Esophagus squamous epithelium (tissue), 5 donors: ENCODE measurements at places on chromosomes 7 and 10.

GRCh38 chr7:130841416-130841815 lies 107.4 kb upstream of the KLF14 start:
- no peak for DNase-seq

DNA sequence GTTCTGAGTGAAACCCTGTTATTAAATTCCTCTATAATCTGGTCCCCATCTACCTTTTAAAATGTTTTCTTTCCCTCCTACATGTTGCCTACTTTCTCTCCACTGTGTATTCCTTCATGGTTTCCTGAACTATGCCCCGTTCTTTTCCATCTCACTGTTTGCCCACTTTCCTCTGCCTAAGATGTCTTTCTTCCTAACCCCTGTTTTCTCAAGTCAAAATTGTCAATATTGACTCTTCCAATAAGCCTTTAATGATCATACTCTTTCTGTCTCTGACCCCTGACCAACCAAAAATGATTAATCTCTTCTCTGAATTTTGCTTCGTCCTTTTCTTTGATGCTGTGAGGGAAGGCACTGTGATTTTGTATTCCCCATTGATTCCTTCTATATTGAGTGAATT lies 30.6 kb upstream of the OIT3 start:
- DNase-seq: no peak

DNA sequence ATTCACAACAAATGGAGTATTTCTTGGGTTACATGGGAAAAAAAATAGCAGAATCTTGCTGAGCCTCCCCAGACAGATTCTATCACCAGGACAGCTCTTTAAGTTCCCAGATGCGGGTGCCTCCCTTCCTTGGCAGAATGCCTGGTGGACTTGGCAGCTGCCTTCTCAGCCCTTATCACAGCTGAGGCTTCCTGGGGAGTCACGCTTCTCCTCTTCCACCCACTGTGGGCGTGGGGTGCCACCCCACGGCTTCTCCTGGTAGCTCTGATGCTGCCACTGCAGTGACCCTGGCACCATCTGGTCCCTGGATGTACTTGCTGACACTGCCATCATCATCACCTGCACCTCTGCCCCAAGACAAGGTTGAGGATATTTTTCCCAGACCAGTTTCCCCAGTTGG lies 16.2 kb upstream of the NME8 start:
- no peak for DNase-seq

GRCh38 chr7:99497766-99498545 lies 2.1 kb downstream of the ZNF394 start:
- no peak for DNase-seq

- no peak for DNase-seq
Observed at GRCh38 chr7:95682913-95683312, 86.6 kb upstream of the PDK4 start.

DNA sequence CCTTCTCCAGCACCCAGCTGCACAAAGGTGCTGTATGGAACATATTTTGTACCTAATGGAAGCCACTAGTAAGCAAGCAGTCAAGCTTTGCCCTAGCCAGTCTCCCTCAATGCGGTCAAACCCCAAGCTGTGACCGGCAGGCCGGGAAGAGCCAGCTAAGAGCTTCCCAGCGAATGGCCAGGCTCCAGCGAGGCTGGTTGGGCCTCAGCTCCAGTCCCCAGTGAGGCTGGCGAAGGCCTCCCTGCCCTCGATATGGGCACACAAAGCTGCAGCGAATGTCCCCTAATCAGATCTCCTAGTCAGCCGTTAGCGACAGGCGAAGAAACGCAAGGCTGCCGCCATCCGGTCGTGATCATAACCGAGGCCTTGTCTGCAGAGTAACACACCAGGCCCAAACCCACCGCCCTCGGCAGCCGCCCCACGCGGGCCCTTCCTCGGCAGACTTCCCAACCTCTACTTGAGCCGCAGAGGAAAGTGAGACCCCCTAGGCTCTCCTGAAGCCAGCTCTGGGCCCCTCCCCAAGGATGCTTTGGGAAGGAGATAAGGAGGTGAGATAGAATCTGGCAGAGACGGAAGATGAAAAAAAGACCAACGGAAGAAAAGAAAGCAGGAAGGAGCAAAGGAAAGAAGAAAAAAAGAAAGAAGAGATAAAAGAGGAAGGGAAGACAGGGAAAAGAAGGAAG lies 3.1 kb upstream of the HOXA9 start:
- DNase-seq: no peak

DNA sequence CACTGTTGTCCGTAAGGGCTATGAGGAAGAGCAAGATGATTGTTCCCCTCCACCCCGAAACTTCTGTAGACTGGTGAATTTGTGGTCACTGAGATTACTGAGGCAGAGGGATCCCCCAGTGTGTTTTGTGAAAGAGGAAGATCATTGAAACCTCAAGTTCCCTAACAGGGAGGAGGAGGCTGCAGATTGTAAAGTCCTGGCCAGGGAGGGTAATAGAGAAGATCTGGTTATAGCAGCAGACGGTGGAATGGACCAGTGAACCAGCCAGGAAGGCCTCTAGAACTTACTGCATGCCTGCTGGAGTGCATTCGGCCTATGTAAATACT lies 31.1 kb downstream of the LMTK2 start:
- DNase-seq: no peak

GRCh38 chr10:127200646-127201045 lies 4.3 kb upstream of the INSYN2A start:
- no peak for DNase-seq

DNA sequence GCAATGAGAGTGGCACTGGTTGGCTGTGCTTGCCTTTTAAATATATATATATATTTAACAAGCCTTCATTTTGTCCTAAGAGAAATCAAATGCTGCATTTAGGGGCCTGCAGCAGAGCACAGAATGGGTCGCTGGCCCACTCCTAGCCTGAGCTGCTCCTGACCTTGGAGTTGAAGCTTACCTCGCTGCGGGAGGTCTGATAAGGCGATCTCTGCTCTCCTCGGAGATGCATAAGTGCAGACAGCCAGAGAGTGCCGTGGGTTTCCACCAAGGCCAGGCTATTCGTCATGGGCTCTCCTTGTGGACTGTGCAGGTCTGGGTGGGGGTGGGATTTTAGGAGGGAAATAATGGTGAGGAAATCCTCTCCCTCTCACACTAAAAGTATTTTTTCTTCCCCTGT lies 99.5 kb upstream of the IKZF1 start:
- no peak for DNase-seq

GRCh38 chr10:33142295-33142694 lies 184.3 kb upstream of the ITGB1 start:
- no peak for DNase-seq

GRCh38 chr10:129099992-129100391 lies 367.0 kb upstream of the MGMT start:
- no peak for DNase-seq

DNA sequence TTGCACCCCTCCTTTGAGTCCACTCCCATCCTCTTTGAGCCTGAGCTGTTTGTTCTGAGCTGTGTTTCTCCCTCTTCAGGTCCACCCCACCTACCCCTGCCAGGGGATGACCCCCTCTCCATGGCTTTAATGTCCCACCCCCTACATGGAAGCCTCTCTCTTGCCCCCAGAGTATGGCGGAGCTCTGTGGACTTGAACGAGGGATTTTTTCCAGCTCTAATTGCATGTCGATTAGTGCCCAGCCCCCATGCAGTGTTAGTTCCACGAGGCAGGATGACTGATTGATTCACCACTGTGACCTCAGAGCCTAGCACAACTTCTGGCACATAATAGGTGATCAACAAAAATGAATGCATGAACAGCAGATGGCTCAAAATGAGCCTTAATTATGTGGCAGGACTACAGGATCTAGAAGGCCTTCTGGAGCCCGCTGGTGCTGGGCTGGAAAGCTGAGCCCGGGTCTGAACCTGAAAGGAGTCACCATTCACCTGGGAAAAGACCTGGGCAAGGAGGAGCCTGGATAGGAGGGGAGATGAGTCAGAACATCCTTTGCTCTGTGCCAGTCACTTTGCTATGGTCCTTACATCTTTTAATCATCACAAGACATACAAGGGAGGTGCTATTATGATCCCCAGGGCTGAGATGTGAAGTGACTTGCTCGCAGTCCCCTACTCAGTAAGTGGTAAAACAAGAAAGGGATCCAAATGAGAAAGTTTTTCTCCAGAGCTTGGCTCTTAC lies 17.1 kb upstream of the SLC18A2 start:
- DNase-seq: no peak

GRCh38 chr7:625376-625971 lies 101.0 kb upstream of the DNAAF5 start:
- DNase-seq: no peak

DNA sequence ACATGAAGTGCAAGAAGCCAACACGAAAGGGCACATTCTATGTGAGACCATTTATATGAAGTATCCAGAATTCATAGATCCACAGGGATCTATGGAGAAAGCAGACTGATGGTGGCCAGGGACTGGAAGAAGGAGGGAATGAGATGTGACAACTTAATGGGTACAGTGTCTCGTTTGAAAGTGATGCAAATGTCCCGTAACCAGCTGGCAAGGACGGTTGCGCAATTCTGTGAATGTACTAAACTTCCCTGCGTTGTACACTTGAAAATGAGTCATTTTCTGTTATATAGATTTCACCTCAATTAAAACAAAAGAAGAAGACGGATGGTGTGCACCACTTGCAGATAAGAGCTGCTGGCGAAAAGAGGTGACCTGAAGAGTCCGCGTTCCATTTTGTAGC lies 861.1 kb downstream of the TYW1 start:
- DNase-seq: no peak

- no peak for DNase-seq
Observed at GRCh38 chr10:3848005-3848774, 63.2 kb upstream of the KLF6 start.

DNA sequence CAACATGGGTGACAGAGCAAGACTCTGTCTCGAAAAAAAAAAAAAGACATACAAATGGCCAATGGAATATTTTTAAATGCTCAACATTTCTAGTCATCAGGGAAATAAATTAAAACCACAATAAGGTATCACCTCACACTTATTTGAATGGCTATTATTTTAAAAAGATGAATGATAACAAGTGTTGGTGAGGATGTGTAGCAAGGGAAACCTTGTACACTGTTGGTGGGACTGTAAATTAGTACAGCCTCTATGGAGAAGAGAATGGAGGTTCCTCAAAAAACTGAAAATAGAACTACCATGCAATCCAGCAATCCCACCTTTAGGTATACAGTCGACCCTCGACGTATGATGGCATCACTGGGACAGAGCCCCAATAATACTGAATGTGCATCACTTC lies 65.4 kb upstream of the DIP2C start:
- DNase-seq: no peak

DNA sequence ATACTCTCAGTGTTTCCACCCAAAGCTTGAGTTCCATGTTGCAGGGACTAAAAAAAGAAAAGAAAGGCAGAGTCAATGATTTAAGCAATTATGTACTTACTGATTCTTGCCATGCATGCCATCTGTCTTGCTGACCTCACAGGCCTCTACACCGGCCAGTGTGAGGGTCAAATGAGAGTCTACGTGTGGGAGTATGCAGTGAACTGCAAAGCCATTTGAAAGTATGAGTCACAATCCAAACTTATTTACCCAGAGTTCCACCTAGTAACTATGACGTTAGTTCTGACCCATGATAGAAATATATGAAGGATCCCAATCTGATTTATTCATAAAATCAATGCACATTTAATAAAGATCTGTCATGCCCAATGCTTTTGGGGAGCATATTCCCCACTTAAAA lies 26.5 kb downstream of the PDE1C start:
- no peak for DNase-seq

DNA sequence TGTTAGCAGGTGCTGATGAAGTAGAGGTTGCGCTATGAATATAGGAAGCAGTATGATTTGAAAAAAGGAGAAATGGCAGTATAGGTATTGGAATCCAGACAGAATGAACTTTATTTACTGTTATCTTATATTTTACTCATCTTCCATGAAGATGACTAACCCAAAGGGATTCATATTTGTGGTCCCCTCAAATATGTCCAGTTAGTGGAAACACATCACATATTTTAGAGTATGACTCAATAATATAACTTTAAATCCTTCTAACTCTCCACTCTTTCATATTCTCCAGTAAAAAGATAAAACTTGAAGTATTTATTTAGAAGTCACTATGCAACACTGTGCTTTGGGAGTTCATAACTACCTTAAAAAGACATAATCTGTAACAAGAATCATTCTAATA lies 286.5 kb upstream of the LRRTM3 start:
- DNase-seq: no peak

DNA sequence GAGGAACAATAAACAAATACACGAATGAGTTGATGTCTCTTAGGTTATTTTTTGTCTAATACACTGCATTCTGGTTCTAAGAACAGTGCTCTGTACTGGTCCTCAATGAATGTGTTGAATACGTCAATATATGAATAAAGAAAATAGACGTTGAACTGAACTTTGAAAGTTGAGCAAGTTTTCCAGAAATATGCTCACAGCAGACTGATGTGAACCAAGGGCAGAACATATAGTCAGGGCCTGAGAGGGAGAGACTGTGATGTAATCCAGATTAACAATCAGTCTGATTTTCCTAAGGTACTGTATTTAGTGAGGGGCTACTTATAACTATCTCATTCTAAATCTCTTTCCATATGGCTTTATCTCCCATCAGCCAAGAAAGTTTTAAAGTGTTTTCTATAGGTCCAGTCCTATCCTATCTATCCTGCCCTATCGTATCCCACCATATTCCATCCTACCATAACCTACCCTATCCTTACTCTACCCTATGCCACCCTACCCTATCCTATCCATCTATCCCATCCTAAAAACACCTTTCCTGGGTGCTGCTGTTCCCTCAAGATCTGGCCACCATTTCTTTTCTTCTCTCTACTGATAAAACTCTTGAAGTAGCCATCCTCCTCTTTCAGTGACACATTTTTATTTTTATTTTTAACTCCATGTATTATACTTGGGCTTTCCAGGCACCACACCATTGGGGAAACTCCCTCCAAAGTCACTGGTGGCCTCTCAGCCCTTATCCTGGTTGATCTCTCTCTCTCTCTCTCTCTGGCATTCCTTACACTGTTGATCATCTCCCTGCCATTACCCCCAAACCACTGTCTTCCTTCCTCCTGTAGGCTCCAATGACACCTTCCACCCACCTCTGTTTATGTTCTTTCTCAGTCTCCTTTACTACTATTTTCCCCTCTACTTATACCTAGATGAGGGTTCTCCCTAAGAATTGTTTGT lies 212.3 kb upstream of the SLC26A5 start:
- no peak for DNase-seq

DNA sequence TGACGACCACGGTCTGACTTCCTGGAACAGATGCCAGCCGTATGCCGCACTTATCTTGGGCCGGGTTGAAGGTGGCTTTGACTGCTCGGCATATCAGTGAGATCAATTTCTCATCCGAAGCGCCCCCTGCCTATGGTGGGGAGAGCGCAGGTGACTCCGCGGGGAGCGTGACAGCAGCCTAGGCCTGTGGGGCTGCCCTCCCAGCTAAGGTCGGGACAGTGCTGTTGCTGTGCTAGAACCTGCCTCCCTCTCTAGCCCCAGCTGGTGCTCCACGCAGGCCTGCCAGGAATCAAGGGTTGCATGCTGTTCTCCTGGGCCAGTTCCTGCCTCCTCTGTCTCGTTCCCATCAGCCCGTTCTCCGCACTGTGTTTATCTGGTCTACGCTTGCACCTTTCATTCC lies 49.8 kb downstream of the PODXL start:
- no peak for DNase-seq

GRCh38 chr7:1970895-1971294 lies 261.9 kb downstream of the MAD1L1 start:
- no peak for DNase-seq
